Islet precursor cell (in vitro differentiated cells): ENCODE measurements at places on chromosomes 2 and 18.

DNA sequence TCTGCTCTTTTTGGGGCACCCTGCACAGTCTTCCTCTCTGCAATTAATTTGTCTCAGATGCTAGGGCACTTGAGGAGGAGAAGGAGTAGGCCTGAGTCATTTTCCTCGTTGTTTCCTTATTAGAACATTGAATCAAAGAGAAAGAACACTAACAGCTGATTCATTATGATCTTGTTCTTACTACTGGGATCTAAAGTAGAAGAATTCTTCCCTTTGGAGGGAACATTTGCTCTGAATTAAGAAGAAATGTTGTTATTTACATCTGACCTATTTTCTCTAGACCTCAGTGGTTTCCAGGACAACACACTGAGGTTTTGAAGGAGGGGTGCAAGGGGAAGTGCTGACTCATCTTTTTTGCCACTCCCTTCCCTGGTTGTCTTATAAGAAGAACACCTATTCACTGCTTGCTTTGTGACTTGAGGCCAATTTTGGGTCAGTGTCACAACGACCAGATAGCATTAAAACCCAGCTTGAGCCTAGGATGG lies 24.3 kb upstream of the STAT1 start:
- DNase-seq: no peak

DNA sequence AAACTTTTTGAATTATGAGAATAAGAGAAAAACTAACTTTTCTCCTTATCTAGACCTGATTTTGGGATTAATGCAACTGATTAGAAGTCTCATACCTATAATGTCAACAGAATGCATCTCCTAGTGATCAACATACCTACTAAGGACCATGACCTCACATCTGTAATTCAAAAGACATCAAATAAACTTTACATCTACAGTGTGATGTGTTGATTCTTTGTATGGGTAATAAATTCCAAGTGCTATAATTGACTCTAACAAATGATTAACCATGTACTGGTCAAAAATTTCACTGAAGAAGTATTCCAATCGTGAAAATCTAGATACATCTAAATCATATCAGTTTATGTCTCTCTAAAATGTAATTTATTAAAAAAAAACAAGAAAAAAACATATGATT lies 84.5 kb downstream of the STRN start:
- no peak for DNase-seq

GRCh38 chr2:4336864-4337263 lies 633.5 kb downstream of the DCDC2C start:
- DNase-seq: no peak

- peak; percentile 65 for DNase-seq
These were observed 395.8 kb downstream of the LNPK start for GRCh38 chr2:175606010-175606841.

DNA sequence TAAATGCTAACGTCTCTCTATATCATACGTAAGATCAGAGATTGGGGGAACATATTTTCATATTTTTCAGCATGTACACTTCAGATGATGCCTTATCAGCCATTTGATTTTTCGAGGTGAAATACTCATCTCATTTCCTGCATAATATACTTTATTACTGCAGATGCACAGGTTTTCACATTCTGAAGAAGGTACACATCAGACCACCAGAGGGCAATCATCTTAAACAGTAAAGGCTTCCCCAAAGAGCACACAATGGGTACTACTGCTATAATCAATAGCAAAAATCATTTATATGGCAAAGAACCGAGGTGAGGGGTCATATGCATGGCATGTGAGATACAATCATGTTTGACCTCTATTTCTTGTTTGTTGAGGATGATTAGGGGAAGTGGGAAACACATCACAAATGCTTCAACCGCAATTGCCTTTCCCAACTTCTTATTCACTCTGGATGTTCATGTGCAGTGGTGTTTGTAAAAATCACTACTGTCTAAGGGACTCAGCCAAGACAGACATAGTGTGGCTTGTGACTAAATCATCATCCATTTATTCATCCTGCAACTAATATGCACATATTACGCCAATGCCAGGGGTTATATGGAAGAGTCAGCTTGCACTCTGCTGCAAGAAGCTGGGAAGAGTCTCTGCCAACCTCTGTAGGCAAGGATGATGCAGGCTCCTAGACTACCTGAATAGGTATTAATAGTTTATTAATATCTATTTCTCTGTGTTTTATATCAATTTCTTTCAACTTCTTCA lies 118.7 kb downstream of the EPB41L3 start:
- no peak for DNase-seq

DNA sequence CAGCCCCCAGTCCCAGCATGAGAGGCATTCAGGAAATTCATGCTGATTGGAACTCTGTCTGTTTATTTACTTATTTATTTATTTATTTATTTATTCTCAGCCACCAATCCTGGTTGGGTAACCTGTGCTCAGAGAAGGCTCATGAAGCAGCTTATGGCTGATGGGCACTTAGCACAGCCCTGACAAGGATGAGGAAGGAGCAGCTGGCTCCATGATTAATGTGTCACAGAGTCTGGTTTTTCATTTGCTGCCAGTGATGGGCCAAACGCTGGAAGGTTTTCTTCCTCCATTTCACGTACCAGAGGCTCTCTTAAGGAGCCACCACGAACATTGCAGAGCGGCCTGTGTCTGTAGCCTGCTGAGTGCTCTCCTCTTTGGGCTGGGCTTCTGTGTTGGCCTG lies 28.3 kb upstream of the KCNS3 start:
- no peak for DNase-seq

DNA sequence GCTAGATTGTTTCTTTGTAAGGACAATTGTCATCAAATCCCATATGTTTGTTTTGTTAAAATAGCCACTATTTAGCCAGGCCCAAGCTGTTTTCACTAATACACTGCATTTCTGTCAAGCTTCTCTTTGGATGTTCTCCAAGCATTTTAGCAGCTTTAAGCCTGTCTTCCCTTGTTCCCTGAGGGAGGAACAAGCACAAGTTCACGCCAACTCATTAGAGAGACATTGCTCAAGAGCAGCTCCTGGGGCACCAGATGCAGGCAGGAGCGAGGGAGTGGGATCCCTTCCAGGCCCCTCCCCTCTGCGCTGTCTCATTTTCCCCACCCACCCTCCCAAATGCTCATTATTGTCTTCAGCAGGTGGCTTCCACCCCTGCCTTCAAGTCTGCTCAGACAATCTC lies 32.6 kb upstream of the PPP3R1 start:
- DNase-seq: no peak

- DNase-seq: no peak
These were observed 50.6 kb upstream of the RMDN2 start for GRCh38 chr2:37874470-37874869.

DNA sequence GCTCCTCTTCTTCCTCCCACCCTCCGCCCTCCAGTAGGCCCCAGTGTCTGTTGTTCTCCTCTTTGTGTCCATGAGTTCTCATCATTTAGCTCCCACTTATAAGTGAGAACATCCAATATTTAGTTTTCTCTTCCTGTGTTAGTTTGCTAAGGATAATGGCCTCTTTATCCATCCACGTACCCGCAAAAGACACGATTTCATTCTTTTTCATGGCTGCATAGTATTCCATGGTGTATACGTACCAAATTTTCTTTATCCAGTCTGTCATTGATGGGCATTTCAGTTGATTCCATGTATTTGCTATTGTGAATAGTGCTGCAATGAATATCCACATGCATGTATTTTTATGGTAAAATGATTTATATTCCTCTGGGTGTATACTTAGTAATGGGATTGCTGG lies 82.2 kb downstream of the COPS8 start:
- no peak for DNase-seq

DNA sequence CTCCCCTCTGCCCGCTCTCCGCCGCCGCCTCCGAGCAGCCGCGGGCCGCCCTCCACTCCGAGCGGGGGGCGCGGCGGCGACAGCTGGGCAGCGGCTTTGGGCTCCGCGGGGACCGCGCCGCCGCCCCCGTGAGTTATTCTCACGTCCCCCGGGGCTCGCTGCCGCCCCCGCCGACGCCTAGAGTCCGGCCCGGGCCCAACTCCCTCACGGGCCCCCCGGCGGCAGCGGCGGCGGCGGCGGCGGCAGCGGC lies 645 bp downstream of the MIB1 start:
- no peak for DNase-seq

DNA sequence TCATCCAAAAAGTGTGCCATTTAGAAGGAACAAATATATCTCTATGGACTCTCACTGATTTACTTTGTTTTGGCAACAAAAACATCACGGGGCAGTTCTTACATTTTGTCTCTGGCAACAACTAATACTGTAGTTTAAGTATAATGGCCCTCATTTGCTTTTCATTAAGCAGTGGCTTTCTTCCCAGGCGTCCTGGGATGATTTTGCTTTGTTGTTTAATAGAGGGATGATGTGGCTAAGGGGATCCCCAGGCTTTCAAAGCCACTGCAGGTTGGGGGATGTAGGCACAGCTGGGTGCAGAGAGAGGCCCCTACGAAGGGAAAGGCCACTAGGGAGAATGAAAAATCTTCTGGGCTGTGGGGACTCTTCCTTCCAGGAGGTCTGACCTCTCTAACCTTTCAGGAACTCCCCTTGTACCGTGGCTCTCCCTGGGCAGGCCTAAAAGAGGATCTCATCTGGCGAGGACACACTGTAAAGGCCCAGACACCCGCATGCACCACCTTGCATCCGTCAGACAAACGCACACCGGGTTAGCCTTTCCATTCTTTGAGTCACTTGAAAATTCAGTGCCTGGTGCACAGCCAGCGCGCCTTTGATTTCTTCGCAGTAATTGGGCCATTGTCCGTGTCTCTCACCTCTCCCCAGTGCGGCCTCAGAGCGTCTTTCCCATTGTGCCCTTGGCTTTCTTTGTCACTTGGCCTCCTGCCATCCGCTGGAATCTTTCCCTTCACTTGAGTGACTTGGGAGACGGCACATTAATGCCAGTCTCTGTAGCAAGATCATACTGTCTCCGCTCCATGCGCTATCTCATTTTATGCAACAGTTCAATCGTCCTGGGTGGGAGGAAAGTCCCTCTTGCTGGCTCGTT lies 40.3 kb upstream of the AFF3 start:
- no peak for DNase-seq

DNA sequence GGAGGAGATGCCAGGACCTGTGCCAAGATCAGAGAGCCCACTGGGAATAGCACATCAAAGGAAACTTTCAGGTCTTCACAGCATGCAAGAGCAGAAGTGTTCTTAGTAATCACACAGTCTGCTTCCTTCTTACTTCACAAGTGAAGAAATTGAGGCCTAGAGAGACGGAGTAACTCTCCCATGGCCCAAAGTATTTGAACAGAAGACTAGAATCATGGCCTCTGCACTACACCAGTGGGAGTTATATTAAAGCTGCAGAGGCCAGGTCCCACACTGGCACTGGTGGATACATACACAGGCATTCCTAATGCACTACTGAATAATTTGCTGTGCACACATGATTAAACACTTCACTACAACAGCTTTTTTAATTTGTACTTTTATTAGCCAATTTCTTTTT lies 107.6 kb upstream of the RMP24 start:
- no peak for DNase-seq

DNA sequence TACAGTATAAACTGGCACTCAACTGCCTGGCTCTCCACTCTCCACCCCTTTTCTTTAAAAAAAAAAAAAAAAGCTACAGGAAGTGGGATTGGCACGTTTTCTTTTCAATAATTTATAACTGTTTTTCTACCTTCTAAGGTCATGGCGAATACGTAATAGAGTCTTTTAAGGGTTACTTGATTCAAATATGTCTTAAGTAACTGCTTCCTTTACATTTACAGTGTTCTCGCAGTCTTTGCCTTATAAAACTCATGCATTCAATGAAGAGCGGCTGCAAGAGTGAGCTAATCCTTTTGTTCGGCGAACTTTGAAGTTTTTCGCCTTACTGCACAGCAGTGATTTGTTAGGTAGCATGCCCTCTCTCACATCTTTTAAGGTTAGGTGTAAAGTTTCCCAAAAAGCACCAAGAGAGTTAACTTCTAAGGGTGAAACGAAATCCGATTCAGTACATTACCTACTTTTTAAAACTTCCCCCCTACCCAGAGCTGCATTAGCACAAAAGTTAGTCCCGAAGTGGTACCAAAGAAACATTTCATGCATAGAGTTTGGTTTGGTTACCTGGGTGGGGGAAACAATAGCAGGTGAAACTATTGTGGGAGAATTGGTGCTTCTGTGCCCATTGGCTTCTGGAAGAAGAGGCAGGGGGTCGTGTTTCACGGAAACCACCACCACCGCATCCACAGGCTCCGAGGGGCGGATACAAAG lies 2.0 kb downstream of the KCTD1 start:
- DNase-seq: no peak
